Kidney tubule cell (primary cell): ENCODE measurements at places on chromosomes 3 and 15.

DNA sequence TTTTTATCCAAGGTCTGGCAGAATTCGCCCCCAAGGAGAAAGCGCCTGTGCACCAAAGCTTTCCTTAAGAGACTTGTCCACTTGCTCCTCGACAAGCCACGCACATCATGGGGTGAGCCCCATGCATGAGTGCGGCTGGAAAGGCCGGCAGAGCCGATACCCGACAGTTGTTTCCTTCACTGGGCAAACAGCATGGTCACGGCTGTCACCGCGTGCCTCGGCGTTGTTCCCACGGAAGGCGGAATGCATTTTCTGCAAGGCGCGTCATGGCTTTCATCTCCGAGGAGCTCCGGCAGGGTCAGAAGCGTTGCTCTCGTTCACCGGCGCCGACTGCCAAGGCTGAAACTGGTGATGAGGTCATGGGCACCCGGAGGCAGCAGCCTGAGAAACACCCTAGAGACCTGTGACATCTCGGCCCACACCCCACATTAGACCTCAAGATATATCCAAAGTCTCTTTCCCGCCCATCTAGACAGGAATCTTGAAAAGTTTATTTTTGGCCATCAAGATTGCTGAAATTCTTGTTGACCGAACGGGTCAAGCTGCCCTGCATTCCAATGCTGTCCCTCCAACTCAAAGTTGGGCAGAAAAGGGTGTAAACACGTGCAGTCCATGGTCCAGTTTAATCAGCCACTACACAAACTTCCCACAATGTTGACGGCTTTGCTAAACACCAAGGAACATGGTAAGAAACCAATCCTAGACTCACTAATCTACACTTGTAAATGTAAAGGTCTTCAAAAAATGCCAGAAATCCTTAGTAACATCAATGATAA lies 604 bp upstream of the TJP1 start:
- peak; percentile 89 for DNase-seq

DNA sequence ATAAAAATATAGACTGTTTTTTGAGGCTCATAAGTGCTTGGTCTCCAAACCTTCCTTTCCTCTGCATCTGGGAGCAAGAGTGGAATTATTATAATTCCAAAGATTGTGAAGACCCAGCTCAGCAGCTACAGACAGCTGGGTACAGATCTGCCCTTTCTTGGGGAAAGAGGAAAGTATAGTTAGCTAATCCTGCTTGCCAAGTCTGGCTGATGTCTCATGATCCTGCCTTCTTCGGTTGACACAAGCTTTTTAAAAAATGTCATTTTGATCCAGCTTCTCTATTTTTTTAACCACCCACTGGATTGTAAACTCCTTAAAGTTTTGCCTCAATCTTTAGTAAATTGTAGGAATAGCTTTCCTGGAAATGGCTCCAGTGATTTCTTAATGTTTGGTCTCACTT lies 181.1 kb downstream of the LRTM1 start:
- DNase-seq = no peak

GRCh38 chr3:188936597-188937107 lies 235.1 kb upstream of the TPRG1 start:
- peak; percentile 26 for DNase-seq

DNA sequence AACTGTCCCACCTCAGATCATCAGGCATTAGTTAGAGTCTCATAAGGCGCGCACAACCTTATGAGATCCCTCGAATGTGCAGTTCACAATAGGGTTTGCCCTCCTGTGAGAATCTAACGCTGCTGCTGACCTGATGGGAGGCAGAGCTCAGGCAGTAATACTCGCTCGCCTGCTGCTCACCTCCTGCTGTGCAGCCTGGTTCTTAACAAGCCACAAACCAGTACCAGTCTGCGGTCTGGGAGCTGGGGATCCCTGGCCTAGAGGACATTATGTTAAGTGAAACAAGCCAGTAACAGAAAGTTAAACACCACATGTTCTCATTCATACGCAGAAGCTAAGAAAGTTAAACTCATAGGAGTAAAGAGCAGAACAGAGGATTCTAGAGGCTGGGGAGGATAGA lies 47.0 kb downstream of the MAP3K13 start:
- DNase-seq = no peak

DNA sequence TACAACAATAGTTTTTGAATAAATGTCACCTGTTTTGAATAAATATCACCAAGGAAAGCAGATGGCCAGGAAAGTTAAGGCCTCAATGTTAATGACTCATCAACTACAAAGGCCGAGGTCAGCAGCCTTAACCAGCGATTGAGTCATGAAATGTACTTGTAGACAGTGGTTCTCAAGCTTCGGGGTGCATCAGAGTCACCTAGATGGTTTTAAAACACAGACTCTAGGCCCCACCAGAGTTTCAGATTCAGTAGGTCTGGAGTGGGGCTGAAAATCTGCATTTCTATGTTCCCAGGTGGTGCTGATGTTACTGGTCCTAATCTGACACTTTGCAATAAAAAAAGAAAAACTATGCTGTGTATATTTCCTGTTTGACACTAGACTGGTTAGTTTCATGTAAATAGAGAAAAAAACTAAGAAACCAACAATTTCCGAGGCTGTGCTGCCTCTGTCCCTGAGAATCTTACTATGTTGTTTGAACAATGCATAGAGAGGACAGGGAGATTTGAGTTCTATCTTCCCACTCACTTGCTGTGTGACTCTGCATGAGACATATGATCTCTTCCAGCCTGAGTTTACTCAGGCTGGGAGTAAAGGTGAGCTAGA lies 9.8 kb downstream of the RAB27A start:
- peak; percentile 87 for DNase-seq

- no peak for DNase-seq
These were observed 250.7 kb downstream of the LPP start for GRCh38 chr3:188404701-188405100.
